ENCODE measurements at places on chromosomes 11 and 22.

- DNase-seq = no peak
Measured at GRCh38 chr11:90717522-90717921, 494.7 kb upstream of the CHORDC1 start.

- DNase-seq = no peak
Measured at GRCh38 chr11:488992-489391, 18.1 kb downstream of the RNH1 start.

DNA sequence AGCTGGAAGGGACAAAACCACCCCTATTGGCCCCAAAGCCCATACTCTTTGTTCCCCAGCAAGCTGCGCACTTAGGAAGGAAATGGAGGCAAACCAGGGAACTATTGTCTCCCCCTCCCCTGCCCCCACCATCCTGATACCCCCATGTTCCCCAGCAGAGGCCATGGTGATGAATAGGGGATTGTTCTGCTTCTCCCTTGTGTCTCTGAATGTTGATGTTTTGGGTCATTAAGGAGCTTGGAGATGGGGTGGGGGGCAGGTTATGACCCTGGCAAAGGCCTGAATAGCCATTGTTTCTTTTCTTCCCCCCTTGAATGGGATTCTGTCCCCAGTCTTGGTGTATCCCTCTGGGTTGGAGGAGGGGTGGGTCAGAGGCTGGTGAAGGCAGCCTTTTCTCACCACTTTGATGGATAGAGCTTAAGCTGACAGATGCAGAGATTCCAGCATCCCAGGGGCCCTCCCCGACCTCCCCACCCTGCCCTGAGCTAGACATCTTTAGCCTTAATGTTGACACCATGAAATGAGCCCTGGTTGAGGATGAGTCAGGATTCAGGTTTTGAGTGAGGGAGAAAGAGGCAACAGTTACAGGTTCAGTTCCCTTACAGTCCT lies 8.3 kb downstream of the DTX4 start:
- DNase-seq = no peak

DNA sequence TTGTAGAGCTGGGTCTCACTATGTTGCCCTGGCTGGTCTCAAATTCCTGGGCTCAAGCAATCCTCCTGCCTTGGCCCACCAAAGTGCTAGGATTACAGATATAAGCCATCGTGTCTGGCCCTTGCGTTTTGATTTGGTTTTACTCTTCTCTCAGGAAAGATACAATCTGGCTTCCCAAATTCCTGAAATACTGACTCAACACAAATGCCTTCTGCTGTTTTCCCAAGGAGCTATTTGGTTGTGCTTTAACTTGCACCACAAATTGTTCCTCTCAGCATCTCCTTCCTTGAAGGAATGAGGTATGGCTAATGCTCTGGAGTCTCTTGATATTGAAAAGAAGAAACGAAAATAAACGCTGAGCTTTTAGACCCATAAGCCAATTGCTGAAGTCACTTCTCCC lies 110.0 kb upstream of the PAX6 start:
- DNase-seq = no peak

DNA sequence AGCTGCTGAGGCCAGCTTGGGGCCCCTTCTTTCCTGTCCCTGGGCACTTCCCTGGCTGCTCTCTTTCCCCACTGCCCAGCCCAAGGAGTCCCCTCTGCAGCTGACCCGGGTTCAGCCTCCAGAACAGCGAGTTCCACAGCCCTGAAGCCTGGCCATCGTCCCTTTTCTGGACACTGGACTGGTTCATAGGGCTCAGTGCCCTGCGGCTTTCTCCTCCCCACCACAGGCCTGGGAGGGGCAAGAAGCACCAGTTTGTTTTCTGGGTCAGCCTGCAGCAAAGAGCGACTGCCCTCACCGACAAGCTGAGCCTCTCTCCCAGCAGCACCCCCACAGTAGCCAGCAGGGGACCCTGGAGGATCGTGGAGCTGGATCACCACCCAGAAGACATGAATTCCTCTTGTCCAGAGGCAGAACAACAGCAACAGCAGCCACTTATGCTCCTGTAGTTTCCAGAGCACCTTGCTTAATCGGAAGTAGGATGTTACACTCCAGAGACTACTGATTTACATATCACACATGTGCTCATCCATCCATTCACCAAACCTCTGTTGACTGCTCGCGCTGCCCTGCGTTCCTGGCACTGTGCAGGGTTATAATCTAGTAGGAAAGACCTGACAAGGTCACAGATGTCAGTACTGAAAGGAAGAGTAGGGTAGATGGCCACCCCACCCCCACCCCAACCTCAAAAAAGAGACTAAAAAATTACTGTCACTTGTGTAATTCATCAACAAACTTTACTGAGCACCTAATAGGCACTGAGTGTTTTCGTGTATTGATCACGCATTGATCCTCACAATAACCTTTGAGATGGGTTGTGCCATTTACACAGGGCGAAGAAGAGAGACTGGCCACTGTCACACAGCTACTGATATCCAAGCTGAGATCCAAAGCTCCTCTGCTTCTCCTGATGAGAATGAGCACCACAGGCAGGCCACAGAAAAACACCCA lies 13.0 kb upstream of the CXCR5 start:
- no peak for DNase-seq

GRCh38 chr11:17522655-17523054 lies 21.6 kb downstream of the USH1C start:
- no peak for DNase-seq

GRCh38 chr22:20803696-20804324 lies 29.9 kb downstream of the SERPIND1 start:
- no peak for DNase-seq

DNA sequence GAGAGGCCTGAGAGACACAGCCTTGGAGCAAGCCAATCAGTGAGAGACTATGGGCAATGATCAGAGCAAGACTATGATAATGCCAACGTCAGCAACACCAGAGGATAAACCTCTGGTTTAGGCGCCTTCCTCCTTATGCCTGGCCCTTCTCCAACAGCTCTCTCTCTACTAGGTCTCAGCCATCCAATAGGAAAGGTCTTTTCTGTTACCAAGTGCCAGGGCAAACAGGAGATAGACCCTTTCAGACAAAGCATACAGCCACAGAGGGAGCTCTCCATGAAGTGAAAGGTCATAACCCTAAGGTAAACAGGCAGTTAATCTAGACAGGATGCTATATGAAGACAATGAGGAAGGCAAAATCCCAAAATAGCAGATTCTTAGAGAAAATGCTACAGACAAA lies 9.5 kb downstream of the STK33 start:
- DNase-seq = no peak

GRCh38 chr11:64665411-64665821 lies 57.6 kb downstream of the NRXN2 start:
- DNase-seq = no peak

GRCh38 chr11:18229501-18229900 lies 7.1 kb downstream of the SAA4 start:
- no peak for DNase-seq

GRCh38 chr22:37318364-37319109 lies 36.2 kb downstream of the CYTH4 start:
- no peak for DNase-seq

- no peak for DNase-seq
Measured at GRCh38 chr11:13672576-13673210, 4.2 kb downstream of the FAR1 start.

- no peak for DNase-seq
Measured at GRCh38 chr11:88360141-88360540, 22.6 kb upstream of the CTSC start.

Measured in activated CD8-positive, alpha-beta memory T cell treated with anti-CD3 and anti-CD28 coated beads for 1 hour (primary cell).